AG04449 (cell line): ENCODE measurements at places on chromosomes 6 and 20.

DNA sequence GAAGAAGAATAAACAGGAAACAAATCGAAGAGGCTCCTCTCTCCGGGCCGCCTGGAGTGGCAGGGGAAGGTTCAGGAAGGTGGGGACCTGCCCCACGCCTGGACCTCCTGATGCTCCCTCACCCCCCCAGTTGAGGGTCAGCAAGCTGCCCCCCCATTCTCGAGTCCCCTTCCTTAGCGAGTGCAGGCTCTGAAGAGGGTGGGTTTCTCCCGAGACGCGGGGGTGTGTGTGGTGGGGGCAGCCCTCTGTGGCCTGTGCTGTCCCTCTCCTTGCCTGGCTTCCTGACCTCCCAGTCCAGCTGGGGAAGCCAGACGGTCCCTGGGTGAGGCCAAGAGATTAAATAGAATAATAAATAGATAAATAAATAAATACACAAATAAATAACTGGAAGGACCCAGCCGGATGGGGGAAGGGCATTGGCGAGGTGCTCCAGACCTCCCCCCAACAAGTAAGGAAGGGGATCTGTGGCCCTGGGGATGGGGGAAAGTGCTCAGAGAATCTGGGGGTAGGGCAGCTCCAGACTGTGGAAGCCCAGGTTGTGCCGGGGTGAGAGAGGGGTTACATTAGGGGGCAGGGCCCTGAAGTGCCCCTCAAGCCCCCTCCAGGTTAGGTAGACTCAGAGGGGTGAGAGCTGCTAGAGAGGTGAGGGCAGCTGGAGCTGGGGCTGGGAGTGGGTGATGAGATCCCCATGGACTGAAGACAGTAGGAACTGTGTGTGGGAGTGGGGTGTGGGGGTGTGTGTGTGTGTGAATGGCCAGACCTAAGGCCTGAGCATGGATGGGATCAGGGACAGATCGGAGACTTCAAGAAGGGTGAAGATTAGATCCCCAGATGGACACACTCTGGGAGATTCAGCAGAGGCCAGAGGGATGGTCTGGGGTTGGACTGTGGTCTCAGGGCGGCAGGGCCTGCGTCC lies 9.5 kb upstream of the SRXN1 start:
- no peak for DNase-seq

GRCh38 chr20:13333793-13334192 lies 112.7 kb downstream of the ISM1 start:
- no peak for DNase-seq

DNA sequence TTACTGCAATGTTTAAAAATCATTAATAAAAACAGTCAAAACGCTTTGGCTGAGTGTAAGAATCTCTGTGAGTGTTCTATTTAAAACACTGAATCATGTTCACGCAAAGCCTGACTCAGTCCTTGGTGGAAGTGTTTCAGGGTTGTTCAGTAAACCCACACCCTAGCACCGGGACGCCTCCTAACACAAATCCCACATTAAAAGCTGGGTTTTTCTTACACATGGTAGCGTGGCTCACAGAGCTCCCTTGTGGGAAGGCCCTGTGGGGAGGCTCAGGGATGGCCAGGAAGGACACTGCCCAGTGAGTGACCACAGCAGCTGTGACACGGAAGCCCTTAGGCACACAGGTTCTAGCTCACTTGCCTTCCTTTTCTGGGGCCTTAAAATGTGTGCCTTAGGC lies 80.2 kb downstream of the GMPR start:
- DNase-seq = no peak

DNA sequence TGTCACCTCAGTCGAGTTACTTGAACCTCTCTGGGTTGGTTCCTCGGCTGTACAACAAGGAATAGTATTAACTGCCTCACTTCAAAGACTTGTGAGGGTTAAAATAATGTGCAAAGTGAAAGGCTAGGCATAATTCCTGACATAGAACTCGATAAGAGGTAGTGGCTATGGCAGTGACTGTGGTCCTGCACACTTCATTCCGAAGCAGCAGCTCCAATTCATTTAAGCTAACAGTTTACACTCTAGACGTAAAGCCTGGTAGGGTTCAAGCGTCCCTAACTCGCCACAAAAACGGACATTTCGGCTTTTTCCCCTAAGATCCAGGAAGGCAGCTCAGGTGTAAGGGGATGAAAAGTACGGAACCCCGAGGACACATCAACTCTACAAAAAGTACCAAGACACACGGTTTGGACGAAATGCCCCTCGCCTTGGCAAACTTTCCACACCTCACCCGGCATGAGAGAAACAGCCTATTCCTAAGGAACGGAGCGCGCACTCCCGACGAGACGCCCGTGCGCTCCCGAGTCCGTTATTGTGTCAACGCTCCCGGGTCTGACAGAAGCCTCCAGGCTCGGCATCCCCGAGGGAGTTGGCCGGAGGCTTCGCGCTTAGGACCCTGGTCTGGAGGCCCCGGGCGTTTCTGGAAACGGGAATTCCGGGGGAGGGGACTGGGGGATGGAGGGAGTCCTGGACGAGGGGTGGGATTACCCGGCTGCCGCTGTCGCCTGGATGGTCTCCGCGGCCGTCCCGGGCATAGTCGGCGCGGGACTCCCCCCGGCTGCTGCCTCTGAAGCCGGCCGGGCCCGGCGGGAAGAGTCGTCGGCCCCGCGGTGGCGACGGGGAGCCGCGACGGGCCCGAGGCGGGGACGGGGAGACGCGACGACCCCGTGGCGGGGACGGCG lies 937 bp downstream of the ZNF318 start:
- DNase-seq = no peak

DNA sequence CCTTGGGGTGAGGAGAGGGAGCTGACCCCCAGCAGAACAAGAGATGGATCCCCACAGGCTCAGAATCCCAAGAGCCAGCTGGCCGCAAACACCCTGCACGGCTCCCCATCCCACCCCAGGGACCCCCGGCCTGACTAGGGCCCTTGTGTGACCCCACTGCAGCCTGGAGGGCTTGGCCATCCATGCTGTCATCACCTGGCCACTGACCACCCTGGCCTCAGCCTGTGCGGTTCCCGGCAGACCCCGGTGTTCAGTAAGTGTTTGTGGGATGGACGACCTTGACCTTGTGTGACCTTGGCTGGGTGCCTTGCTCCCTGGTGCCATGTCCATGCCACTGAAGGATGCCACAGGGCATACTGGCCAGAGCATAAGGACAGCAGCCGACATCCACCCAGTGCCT lies 328.3 kb downstream of the TAF4 start:
- no peak for DNase-seq

DNA sequence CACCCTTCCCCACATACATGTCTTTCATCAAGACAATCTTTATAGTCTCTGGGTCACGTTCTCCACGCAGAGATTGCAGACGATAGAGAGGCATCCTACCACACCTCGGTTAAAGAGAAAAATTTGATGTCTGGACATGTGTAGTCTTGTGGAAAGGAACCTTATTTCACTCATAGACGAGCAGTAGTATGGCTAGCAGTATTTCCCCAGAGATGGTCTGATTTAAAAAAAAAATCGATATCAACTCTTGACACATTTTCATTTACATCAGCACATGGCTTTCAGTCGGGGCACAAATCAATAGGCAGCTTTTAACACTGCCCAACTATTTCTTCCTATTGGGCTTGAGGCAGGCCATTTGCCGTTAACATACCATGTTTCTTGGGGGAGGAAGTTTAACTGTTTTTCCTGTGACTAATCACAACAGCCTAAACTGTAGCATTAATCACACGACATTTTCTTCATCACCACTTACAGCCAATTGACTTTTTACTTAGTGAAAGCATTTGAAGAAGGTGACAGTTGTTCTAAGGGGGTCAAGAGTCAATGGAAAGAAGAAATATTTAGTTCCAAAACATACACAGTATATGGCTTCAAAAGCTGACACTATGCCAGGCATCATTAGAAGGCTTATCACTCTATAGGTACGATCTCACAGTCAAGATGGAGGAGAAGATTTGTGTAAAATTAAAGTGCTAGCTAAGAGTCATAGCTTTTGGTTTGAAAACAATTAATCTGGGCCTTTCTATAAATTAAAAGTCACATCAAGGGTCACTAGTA lies 129.5 kb upstream of the HDAC2 start:
- DNase-seq = no peak

- no peak for DNase-seq
These were observed 295.7 kb upstream of the TSHZ2 start for GRCh38 chr20:52676283-52676995.

DNA sequence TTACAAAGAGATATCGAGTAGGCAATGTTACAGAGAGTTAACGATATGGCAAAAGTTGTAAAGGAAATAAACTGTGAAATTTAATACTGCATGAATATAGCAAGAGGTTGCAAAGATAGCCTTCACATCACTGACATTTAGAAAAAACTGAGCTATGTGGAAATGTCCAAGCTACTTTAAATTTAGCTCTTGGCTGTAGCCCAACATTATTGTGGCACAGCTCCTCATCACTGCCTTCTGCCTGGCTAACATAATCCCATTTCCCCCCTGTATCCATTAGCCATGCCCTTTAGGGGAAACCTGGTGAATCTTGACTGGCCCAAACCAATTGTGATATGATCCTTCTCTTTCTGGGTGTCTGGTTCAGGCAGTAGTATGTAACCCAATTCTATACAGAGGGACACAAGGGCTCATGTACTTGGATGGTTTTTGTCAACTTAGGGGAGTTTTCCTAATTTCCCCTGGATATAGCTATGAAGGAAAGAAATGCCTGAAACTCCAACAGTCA lies 115.4 kb downstream of the PFDN4 start:
- DNase-seq = no peak

- DNase-seq = no peak
These were observed 1.5 kb downstream of the HTR1B start for GRCh38 chr6:77461796-77462195.

DNA sequence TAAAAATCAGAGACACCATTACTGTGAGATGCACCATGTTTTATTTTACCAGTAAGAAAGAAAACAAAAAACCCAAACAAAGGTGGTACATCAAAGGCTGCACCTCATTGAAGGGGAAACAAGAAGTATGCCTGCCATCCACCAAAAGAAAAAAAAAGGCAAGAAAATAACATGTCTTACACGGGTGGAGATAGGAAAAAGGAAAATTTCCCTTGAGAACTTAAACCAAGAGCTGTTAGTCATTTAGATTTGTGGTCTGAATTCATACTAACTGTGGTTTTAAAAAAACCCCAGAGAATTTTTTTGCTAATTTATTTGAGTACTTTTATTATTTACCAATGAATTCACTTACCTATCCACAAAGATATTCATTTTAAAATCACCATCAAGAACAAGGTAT lies 144.0 kb downstream of the LRRC1 start:
- DNase-seq = no peak

GRCh38 chr20:33437141-33437911 lies 6.2 kb downstream of the SNTA1 start:
- DNase-seq = no peak

DNA sequence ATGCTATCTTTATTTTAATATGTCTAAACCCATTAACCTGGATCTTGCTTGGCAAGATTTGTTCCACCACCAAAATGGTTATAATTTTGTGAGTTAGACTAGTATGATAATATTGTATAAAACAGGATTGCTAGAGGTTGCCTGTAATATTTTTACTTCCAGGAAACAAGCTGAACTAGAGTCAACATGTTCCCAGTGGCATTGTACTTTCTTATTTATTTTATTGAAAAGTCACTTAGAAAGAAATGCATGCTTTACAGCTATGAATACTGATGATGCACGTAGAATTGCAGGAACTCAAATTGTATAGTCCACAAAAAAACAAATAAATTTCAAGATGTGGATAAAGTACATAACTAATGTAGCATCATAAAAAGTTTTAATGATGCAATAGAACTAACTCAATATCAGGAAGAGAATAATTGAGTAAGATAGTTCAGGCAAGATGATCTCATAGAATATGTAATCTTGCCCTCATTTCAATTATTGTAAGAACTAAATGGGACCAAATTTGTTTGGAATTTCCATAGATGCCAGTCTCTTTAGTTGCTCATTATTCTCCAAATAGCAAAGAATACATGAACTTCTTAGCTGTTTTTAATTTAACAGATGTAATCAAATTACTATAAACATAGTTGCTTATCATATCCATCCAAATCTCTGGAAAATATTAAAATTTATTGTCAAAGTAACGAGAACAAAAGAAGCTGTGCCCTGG lies 451.8 kb downstream of the COL12A1 start:
- no peak for DNase-seq

- DNase-seq = no peak
These were observed 38.3 kb upstream of the HINT3 start for GRCh38 chr6:125918230-125918629.

DNA sequence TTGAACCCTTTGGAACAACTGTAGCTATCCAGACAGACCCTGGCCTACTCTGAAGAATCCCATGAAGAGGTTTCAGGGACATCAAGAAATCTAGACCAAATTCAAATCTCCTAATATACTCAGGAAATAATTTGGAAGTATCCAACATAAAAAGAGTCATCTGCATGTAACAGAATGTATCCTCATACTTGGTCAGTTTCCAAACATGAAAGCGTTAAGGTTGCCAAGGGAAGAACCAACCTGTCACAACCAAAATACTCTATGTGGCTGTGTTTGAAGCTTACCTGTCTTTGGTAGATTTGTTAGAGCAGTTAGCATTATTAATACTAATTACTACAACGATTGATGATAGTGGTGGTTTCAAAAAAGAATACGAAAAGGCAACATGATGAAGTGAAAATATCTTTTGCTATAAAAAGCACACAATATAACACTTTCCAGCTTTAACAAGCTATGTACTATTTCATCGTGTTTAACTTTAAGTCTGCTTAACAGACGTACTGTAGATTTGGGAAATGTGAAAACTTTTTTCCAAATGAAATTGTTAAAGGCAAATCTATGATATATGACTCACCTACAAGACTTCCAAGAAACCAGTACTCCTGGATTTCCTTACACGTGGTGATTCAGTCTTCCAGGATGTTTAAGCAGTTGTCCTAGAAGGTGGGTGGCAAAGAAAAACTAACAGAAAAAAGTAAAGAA lies 46.6 kb upstream of the ENPP1 start:
- DNase-seq = no peak

DNA sequence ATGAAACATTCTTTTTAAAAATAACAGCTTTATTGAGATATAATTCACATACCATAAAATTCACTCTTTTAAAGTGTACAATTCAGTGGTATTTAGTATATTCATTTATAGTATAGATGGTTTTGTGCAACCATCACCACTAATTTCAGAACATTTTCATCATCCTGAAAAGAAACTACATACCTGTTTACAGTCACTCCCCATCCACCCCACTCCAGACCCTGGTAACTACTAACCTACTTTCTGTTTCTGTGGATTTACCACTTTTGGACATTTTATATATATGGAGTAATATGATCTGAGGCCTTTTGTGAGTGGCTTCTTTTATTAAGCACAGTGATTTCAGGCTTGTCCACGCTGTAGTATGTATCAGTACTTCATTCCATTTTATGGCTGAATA lies 2.5 kb upstream of the TMEM217 start:
- no peak for DNase-seq
